Stomach (tissue), 19 donors: ENCODE measurements at places on chromosomes 16 and 17. TPM values are rescaled to one million over a fixed set of nuclear protein-coding genes. Genes with fewer than 3 reads are reported as not detected.
A peak's percentile ranks its signal among the peaks of the same experiment; 100 is the strongest.

- DNase-seq = no peak
These were observed 22.5 kb downstream of the KCTD19 start for GRCh38 chr16:67304020-67304419.

DNA sequence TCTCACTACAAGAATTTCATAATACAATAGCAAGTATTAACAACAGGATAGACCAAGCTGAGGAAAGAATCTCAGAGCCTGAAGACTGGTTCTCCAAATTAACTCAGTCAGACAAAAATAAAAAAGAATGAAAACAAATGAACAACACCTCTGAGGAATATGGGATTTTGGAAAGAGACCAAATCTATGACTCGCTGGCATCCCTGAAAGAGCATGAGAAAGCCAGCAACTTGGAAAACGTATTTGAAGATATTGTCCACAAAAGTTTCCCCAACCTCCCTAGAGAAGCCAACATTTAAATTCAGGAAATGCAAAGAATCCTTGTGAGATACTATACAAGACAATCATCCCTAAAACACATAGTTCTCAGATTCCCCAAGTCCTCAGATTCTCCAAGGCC lies 20.9 kb downstream of the NLRP1 start:
- DNase-seq = no peak

GRCh38 chr17:62791767-62792446 lies 16.2 kb downstream of the MARCHF10 start:
- DNase-seq = no peak

- no peak for DNase-seq
These were observed 42.4 kb upstream of the SLC25A19 start for GRCh38 chr17:75331671-75332070.

GRCh38 chr16:2236337-2237101 lies at the start of gene DNASE1L2:
Gene DNASE1L2 (plus strand): TSS chr16:2236444. CDS start chr16:2236817, 373 bp downstream.
- DNase-seq = peak; percentile 73

DNA sequence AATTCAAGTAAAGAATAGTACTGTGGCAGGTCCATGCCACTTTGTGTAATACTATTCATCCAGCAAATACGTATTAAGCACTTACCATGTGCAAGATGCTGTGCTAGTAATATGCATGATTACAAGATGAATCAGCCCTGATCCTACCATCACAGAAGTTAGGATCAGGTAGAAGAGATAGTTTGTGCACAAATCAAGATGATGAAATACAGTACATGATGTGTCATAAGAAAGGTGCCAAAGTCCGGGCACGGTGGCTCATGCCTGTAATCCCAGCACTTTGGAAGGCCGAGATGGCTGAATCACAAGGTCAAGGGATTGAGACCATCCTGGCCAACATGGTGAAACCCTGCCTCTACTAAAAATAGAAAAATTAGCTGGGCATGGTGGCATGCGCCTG lies 10.9 kb downstream of the COG4 start:
- DNase-seq = no peak

GRCh38 chr17:71251951-71252350 lies 868.9 kb upstream of the SOX9 start:
- peak; percentile 9 for DNase-seq

- DNase-seq = no peak
These were observed 38.6 kb downstream of the FOXL1 start for GRCh38 chr16:86616906-86617305.

DNA sequence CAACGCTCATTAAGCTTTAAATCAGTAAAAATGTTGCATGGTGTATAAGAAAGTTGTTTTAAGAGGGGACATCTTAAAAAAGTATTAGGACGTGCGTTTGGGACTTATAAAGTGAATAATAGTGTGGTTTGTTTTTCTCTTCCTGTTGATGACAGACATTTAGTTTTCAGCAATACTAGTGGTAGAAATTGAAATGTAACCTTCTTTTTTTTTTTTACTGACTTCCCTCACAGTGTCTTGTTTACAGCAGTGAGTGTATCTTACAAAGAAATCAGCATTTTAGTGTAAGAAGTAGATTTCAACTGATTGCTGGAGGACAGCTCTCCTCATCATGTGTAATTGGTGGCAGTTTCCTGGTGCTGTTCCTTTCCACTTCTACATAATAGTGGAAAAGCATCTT lies 39.6 kb downstream of the CYLD start:
- DNase-seq = no peak

DNA sequence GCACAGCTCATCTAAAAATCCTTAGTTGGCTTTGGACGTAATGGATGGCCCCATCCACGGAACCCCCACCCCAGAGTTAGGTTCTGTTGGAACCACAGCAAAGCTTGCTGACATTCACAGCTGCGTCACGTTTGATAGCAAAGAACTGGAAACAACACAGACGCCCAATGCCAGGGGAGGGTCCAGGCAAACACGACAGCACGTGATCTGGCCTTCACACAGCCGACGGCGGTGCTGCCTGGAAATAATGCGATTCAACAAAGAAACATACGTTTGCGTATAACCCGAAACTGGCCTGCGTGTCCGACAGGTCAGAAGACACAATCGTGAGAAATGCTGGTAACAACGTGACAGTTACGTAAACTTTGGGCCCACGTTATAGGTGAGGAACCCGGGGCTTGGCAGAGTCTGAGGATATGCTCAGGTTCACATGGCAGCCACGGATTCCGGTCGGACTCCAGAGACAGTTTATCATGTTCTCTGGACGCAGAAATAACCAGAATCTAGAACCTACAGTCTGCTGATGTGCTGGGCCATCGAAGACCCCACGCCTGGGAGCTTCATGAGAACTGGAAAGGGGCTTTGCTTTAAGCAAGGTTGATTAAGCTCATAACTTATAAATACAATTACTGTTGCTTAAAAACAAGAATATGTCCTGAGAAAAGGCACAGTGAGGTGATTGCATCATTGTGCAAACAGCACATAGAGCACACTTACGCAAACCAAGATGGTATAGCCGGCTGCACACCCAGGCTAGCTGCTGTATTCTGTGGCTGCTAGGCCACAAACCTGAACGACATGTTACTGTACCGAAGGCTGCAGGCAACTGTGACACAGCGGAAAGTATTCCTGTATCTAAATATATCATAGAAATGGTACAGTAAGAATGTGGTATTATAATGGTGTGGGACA lies 70.4 kb downstream of the RPH3AL start:
- DNase-seq = no peak

DNA sequence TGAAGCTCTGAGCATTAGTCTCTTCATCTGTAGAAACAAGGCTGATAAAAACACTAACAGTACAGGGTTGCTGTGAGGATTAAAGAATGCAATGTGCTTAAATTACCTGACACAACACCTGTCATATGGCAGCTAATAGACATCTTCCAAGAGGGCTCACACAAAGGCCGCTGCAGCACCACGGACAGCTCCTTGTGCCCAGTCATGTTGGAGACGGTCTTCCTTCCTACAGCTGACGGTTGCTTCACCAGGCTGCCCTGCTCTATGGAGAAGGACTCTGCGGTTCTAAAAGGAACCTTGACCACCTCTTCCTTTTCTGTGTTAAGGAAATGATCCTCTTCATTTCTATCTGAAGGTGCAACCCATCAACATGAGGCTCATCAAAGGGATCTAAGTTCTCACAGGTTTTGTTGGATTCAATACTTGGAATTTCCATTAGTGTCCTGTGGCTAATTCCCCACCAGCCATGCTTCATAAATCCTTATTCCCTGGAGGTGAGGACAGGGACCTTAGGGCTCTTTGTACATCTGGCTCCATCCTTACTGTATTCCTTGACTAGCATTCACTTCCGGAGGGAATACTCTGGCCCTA lies 138.9 kb upstream of the CES5A start:
- DNase-seq = no peak

- DNase-seq = no peak
These were observed 1.2 kb downstream of the HDAC5 start for GRCh38 chr17:44121997-44122815.

DNA sequence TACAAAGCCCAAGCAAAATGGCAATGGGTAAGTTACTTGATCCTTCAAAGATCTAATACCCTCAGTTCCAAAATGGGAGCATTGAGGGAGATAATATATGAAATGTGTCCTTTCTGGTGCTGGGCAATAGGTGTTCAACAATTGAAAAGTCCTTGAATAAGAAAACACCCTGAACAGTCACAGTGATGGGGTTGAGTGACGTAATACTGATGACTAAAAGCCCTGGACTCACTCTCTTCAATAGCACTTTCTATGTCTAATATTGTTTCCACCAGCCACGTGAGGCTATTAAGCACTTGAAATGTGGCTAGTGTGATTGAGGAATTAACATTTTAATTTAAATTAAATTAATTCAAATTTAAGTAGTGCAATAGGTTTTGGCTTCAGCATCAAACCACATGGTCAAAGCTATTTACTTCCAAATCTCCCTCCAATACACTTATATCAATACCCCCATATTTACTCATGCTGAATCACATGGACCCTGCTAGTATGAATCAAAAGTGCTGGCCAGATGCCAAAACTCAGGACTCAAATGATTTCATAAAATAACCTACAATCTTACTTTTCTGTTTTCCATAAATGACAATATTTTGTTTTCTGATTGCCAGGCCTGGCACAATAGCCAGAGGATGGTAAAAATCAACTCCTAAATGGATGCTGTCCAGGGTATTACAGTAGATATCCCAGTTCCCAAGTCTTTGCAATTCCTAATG lies 516.2 kb downstream of the HAPSTR1 start:
- DNase-seq = no peak

- DNase-seq = no peak
These were observed 383.4 kb downstream of the CDH11 start for GRCh38 chr16:64738321-64738960.

DNA sequence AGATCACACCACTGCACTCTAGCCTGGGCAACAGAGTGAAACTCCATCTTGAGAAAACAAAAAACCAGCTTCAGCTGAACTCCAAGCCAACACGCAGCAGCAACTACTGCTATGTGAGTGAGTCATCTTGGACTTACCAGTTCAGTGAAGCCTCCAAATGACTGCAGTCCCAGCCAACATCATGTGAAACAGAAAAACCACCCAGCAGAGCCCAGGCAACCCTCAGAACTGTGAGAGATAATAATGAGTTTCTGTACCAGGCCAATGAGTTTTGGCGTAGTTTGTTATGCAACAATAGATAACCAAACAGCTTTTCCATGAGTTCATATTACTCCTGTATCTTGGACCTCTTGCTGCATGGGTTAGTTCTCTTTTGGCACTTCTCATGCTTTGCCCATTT lies 23.3 kb downstream of the PHF12 start:
- DNase-seq = no peak

- no peak for DNase-seq
These were observed 13.3 kb downstream of the MIS12 start for GRCh38 chr17:5499476-5500231.

- DNase-seq = peak; percentile 12
These were observed 199.8 kb downstream of the CYB561 start for GRCh38 chr17:63246344-63246743.

DNA sequence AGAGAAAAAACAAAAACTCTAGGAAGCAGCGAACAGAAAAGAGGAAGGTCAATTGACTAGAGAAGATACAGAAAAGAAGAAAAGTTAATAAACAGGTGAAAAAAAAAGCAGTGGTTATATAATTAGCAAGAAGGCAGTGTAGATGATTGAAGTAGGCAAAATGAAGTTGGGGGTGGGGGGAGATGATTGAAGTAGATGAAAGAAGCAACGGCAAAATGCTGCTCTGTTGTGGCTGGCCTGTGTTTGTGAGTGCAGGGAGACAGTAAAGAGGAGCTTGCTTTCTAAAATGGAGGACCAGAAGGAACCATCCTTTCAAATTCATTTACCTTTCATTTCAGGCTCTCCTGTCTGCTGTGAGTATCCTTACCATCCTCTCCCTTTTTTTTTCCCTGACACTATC lies 3.6 kb downstream of the EVI2B start:
- DNase-seq = peak; percentile 48

- DNase-seq = no peak
These were observed 40.7 kb downstream of the LMF1 start for GRCh38 chr16:930076-930475.

DNA sequence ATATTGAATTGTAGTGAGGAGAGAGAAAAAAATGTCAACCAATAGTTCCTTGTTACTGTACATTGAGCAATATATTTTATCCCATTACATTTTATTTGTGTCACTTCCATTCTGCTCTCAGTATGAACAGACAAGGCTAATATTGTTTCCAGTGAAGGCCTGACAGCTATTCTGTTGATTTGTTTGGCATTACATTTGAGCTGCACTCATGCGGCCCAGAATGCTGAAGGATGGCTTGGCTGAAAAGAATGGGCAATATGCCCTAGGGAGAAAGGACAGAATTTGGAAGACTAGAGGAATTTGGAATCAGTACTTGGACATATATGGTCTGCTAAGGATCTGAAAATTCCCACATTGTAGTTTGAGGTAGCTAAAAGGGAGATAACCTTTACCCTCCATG lies 1294.4 kb downstream of the CDH8 start:
- DNase-seq = peak; percentile 6

- peak; percentile 32 for DNase-seq
These were observed 1.5 kb downstream of the TRIM25 start for GRCh38 chr17:56912105-56912999.

- peak; percentile 66 for DNase-seq
These were observed 4.4 kb downstream of the ACLY start for GRCh38 chr17:41914358-41914766.

Gene TP53TG3B
- not detected for polyA plus RNA-seq

Gene CD300A
- 2.7 TPM for polyA plus RNA-seq

Gene FBXW10
- 0.35 TPM for polyA plus RNA-seq

Gene ITGA2B
- 0.53 TPM for polyA plus RNA-seq

Gene GLP2R
- 6.4 TPM for polyA plus RNA-seq

Gene NOTUM
- polyA plus RNA-seq = 3.8 TPM

Gene SLC16A11
- 0.68 TPM for polyA plus RNA-seq

Gene ZC3H7A
- 16.1 TPM for polyA plus RNA-seq

Gene PRKCB
- 1.1 TPM for polyA plus RNA-seq
